NCI-H1092 treated with DMSO at 0.1 percent for 48 hours (cell line): ENCODE measurements at places on chromosomes 16 and 17.

GRCh38 chr16:67657751-67658518 lies 2.1 kb downstream of the ACD start:
- DNase-seq = no peak

GRCh38 chr16:88013766-88014251 lies 62.6 kb downstream of the BANP start:
- no peak for DNase-seq

DNA sequence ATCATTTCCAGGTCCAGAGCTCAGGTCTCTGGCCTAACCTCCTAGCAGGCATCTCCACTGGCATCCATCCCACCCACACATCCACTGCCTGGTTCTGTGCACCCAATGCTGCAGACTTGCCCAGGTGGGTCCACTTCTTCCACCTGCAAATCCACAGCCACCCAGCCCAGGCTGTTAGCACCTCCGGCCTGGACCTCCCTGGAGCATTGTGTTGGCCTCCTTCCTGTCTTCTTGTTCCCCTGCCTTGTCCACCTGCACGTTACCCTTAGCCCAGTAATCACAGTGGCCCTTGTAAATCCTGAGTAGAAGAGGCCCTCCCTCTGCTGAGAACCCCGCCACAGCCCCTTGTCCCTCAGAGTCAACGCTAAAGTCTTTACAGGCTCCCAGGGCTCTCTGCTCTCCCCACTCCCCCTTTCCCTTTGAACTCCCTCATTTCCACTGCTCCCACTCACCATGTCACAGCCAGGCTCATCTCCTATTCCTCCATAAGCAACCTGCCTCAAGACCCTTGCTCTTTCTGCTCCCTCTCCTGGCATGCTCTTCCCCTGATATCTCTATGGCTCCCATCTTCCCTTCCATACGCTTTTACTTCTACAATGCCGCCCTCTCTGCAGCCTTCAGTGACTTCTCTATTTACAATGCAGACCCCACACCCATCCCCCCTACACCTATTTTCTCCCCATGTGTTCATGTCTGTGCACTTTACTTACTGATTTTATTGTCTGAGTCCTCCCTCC lies 288.8 kb downstream of the FOXL1 start:
- no peak for DNase-seq

- no peak for DNase-seq
These were observed 527 bp upstream of the CHAD start for GRCh38 chr17:50469208-50469605.

GRCh38 chr16:58425756-58426494 lies 33.7 kb downstream of the GINS3 start:
- DNase-seq = no peak

DNA sequence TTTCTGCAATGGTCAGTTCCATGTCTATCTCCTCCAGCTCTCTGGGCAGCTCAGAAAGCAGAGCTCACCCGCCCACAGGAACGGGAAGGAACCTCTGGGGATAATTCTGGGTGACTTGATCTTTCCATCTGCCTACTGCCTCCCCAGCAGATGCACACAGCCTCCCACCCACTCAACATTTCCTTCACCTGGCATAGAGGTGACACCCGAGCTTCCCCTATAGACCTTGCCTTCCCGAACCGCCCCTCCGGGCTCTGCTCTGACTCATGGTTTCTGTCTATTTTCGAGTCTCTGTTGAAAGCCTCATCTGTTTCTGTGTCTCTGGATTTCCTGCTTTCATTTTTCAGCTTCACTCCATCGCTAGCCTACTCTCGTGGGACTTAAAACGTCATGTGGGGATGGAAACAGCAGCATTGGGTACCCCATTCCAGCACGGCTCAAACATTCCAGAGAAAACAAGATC lies 11.4 kb downstream of the GGA3 start:
- DNase-seq = no peak

GRCh38 chr16:80123189-80123588 lies 417.6 kb upstream of the DYNLRB2 start:
- DNase-seq = no peak

GRCh38 chr16:79151-80054 lies 1.4 kb downstream of the MPG start:
- no peak for DNase-seq

- DNase-seq = no peak
These were observed at the start of gene UTS2R for GRCh38 chr17:82371333-82372248. TSS of gene UTS2R (plus strand) at chr17:82371765. CDS start at chr17:82374325, 2,560 bp downstream.

- DNase-seq = no peak
These were observed 26.4 kb upstream of the SLC7A5 start for GRCh38 chr16:87895641-87896141.

DNA sequence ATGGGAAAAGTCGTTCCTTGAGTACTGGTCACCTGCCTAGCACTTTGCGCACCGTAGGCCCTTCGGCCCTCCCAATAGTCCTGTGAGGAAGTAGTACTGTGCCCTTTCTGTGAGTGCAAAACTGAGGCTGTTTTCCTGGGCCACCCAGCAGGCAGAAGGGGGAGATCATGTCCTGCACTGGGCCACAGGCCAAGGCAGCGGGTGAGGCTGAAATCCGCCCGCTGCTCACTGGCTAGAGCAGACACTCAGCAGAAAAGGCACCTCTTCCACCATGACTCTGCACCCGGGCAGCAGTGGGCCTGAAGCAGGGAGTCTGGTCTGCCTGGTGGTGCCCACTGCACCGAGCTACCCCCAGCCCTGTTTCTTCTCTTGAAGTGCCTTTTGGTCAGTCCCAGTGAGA lies 20.2 kb downstream of the METTL22 start:
- no peak for DNase-seq

- no peak for DNase-seq
These were observed 2.6 kb upstream of the DNAH2 start for GRCh38 chr17:7714721-7715594.

GRCh38 chr17:76452127-76452659 lies 759 bp downstream of the UBE2O start:
- no peak for DNase-seq

- no peak for DNase-seq
These were observed 14.9 kb upstream of the ARL6IP1 start for GRCh38 chr16:18816286-18816685.
